HS-5 (cell line): ENCODE measurements at places on chromosomes 11 and 22.
A peak's percentile ranks its signal among the peaks of the same experiment; 100 is the strongest.

DNA sequence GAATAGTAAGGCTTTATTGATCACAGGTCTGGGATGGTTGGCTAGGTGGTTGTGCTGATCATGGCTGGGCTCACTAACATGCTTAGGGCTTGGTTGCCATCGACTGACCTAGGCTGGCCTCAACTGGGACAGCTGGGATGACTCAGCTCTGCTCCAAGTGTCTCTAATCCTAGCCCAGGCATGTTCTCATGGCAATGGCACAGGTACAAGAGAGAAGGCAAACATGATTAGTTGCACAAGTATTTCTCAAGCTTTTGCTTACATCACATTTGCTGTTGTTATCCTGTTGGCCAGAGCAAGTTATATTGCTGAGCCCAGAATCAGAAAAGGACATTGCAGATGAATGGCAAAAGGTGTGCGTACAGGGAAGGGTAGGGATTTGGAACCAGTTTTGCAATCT, 68.5 kb upstream of the SLC35C1 start:
- DNase-seq, result no peak

GRCh38 chr22:27597703-27598444, 203.7 kb downstream of the MN1 start:
- peak; percentile 3 for DNase-seq

GRCh38 chr11:112410325-112410724, 149.7 kb upstream of the PLET1 start:
- DNase-seq, result no peak

DNA sequence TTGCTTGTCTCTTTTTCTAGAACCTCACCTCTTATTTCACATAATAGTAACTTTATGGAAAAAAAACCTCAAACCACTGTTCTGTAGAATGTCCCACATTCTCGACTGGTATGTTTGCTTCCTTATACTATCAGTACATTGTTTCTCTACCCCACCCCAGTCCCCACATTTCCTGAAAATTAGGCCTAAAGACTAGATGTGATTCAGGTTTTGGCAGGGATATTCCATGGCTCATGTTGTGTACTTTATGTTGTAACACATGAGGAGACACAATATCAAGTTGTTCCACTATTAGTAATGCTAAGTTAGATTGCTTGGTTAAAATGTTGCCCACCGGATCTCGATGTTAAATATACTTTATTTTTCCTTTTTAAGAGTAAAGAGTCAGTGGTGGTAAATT, 34.7 kb downstream of the DDIAS start:
- DNase-seq, result no peak

GRCh38 chr11:1438967-1439330, 47.6 kb downstream of the MOB2 start:
- DNase-seq, result no peak

DNA sequence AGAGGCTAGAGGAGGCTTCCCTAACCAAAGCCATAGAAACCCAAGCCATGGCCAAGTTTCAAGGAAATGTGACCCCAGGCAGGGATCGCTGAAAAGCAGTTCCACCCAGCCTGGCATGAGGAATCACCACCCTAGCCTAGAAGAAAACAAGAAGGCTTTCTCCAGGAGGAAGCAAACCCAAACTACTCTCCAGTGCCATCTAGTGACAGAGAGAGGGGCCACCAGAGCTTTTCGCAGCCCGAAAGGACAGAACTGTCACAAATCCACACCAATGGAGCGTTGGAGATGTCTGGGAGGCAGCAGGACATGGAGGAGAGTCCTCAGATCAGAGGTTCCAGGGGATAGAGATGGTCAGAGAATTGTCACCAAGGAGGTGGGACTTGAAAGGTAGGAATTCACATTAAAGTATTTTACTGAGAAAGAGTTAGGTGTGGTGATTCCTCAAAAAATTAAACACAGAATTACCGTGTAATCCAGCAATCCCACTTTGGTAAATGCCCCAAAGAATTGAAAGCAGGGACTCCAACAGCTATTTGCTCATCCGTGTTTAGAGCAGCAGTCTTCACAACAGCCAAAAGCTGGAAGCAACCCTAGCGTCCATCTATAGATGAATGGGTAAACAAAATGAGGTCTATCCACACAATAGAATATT, 67.3 kb upstream of the NUP50 start:
- peak; percentile 23 for DNase-seq

- no peak for DNase-seq
Measured at GRCh38 chr11:76667271-76667818, 3.2 kb downstream of the LRRC32 start.

DNA sequence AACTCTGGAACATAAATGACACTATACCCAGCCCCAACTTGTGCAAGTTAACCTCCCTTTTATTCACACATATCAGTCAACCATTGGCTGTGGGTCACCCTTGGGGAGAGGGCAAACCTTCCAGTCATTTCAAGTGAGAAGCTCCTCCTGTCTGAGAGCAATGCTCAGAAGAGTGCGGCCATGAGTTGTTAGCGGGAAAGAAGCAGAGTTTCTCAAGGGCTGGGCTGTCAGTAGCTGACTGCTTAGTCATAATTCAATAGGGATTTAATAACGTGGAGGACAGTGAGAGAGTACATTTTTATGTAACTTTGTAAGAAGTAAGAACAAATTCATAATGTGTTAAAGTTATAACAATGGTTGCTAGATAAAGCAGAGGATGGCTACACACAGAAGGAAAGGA, 5.1 kb downstream of the PATE2 start:
- no peak for DNase-seq

- no peak for DNase-seq
Measured at GRCh38 chr11:94998285-94998684, 24.8 kb downstream of the KDM4D start.

DNA sequence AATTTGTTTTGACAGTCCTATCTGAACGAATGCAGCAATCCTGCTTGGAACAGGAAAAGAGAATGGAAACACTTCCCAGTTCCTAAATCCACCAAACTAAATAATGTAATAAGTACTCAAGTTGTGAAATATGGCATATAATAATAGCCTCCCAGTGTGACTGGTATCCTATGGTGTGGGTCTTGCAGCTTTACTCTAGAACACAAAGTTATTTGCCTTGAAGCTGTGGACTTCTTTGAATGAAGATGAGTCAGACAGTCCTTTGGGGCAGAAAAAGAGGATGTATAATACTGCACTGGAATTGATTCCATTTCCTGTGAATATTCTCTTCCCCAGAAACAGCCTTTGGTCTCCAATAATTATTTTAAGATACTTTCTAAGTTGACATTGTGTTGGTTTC, 887.0 kb downstream of the KCNA4 start:
- no peak for DNase-seq
